ENCODE measurements at places on chromosomes 6 and 20.

- no peak for DNase-seq
Observed at GRCh38 chr6:87574237-87574804, 15.5 kb downstream of the RARS2 start.

DNA sequence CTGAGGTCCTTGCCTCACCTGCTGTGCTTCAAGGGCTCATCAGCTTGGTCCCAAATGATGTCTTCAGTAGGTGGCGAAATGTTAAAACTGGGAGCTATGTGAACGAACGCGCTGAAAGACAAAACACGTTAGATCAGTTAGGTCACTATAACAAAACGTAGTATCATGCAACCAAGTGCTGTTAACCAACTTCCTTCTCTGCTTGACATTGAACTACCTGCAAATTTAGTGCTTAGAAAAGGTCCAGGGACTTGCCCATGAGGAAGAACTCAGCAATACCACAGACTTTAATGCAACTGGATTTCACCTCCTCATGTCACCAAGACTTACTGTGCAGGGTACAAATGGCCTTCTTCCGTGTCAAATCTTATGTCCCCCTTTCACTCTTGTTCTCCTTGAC lies 24.8 kb downstream of the BACH2 start:
- DNase-seq, result no peak

- DNase-seq, result peak; percentile 55
Observed at GRCh38 chr20:35742741-35743523, 872 bp upstream of the RBM39 start.

- no peak for DNase-seq
Observed at GRCh38 chr6:123207967-123208510, 212.0 kb downstream of the CLVS2 start.

DNA sequence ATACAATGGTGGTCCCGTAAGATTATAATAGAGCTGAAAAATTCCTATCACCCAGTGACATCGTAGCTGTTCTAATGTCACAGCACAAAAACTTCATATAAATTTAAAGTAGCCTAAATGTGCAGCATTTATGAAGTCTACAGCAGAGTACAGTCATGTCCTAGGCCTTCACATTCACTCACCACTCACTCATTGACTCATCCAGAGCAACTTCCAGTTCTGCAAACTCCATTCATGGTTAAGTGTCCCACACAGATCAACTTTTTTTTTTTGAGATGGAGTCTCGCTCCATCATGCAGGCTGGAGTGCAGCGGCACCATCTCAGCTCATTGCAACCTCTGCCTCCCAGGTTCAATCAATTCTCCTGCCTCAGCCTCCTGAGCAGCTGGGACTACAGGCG lies 20.9 kb upstream of the KCNG1 start:
- DNase-seq, result no peak

Measured in GM06990 (cell line).